Calu3 (cell line): ENCODE measurements at places on chromosomes 5 and 9.

- DNase-seq: no peak
Measured at GRCh38 chr5:168908207-168908606, 329.0 kb upstream of the PANK3 start.

- peak; percentile 59 for DNase-seq
Measured at GRCh38 chr5:141850244-141850768, 27.9 kb downstream of the PCDH1 start.

DNA sequence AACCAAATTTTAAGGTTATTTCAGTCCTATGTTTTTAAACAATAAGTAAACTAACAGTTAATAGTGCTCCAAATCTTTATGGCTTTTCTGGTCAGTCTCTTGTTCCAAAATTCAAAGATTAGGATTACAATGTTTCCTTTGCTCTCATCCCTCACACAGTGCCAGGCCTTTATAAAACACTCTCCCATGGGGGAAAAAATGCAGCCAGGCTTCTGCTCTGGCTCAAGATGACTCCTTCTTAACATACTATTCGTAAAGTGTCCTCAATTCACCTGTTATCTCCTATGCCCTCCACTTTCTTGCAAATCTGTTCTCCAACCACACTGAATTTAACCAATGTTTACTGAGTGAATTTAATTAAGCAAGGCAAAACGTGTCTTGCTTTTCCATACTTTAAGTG, 1.4 kb downstream of the CEP120 start:
- no peak for DNase-seq

- DNase-seq: no peak
Measured at GRCh38 chr5:78419396-78419795, 59.0 kb downstream of the SCAMP1 start.

DNA sequence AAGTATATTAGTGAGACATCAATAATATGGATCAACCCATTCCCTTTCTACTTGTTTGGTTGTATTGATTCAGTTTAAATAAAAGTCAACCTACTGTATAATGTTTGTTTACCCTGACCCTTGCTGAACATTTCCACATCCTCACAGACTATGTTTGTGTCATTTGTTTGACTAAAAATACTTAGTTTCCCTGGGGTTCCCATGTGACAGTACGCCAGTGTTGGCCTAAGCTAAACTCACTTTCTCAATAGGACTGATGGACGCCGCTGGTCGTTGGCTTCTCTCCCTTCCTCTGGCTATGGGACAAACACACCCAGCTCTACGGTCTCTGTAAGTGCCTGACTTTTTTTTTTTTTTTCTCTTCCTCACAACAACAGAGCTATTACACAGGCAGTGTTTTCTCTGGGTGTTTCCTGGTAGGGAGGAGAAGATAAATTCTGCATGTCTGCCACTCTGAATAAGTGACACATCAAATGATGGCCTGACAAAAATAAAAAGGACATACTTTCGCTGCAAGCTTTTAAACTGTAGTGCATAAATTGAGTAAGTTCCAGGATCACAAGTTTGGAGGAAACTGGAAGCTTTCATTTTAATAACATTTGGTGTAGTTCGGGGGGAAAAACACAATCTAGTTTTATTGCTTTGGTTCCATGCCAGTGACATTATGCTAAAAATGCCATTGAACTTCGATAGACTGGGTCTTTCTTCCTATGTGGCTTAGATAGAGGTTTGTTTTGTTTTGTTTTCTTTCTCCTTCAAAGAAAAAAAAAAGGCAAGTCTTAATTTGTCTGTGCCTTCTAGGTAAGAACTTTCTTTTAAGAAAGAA, 101.0 kb downstream of the CD180 start:
- no peak for DNase-seq

DNA sequence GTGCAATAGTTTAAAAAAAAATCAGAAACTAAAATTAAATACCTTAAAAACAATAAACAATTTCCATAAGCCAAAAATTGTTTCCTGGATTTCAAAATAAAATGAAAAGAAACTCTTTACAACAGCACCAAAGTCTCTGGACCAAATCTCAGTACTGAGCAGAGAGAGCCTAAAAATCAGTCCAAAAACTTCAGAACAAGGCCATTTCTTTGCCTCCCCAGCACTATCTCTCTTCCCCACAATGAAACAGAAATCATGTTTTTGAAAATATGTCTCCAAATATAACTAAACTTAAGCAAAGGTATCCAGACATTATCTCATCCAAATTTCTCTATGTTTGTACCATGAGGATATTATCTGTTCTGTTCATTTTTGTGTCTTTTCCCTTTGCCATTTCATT, 1.0 kb downstream of the FREM1 start:
- DNase-seq: no peak

- no peak for DNase-seq
Measured at GRCh38 chr9:74322661-74323314, 174.3 kb upstream of the RORB start.

- DNase-seq: no peak
Measured at GRCh38 chr5:103293099-103293498, 34.5 kb downstream of the MACIR start.
